Stimulated activated CD4-positive, alpha-beta T cell treated with anti-CD3 and anti-CD28 coated beads, TNF-alpha, amount 100 ng/mL, for 24 hours (primary cell): ENCODE measurements at places on chromosomes 16 and 17.

- DNase-seq, result no peak
These were observed 4.6 kb downstream of the EFTUD2 start for GRCh38 chr17:44894642-44895041.

- DNase-seq, result no peak
These were observed 2.6 kb downstream of the LRRC75A start for GRCh38 chr17:16489431-16489830.

DNA sequence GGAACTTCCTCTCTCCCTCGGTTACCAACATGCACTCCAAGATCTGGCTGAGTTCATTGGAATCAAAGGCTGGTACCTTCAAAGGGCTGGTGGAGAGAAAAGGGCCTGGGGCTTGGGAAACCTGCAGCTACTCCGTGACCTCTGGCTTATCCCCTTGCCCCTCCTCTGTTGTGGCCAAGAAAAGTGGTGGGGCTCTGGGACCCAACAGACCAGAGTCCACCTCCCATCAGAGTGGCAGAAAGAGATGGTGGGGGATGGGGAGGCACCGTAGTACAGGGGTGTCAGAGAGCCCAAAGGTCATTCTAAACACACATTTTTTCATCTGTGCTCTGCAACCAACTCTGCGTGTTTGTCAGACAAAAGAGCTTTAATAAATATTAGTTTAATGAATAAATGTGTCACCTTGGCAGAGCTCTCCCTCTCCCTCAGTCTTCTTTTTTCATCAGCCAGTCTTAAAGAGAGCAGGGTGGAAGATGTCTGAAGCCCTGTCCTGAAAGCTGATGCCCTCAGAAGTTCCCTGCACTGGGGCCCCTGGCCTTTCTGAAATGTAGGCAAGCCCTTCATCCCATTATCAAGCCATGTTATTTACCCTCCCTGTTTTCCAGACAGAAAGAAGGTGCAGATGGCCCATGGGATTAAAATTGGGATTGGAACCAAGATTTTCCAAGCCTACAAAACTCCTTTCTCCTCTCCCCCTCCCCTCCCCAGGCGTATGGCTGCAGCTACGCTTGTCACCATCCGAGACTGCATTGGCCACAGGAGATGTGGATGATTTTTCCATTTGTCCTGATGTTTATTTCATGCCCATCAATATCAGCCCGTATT lies 227.3 kb downstream of the CCDC182 start:
- DNase-seq, result no peak

GRCh38 chr17:63934183-63935112 lies 2.3 kb upstream of the CD79B start:
- DNase-seq, result no peak

DNA sequence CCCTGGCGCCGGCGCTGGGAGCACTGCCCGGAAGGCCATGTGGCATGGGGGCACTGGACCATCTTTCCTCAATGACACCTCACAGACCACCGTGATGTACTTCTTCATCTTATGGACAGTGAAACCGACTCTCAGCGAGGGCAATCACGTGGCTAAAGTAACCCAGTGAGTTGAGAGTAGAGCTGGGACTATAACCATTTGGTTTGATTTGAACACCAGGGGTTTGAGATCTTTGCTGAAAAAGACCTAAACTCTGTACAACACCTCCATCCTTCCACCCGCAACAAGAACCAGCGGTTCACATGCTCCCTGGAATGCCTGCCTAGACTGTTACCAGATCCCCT lies 3.3 kb downstream of the ITGA2B start:
- DNase-seq, result no peak

DNA sequence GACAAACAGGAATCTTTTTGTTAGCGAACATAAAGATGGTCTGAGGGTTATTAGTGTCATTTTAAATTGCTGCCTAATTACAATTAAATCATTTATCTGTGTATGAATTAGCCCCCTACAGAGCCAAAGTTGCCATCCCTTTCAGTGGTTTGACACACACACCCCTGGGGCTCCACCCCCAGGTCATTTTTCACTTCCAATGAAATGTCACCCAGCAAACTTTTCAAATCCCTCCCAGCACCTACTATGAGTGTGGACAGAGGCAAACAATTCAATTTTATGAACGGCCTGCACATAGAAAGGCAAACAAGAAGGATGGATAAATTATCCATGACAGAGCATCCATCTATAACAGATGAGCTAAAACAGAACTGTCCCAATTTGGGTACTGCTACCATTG lies 2.4 kb downstream of the MYH10 start:
- DNase-seq, result no peak

- no peak for DNase-seq
These were observed 927 bp upstream of the SULT1A2 start for GRCh38 chr16:28597692-28598261.

DNA sequence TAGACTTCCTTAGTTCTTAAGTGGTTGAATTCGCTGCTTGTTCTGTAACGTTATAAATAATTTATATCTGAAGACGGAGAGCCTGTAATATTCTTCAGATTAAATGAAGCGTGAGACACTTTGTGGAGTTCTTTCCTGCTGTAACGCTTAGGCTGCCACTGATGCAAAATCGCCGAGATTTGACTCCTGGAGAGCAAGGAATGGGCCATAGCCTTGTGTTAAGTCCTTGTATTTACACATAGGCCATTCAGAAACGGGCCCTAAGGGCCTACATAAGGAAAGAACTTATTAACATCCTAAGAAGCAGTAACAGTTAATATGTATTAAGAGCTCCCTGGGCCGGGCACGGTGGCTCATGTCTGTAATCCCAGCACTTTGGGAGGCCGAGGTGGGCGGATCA lies 936 bp downstream of the EMC6 start:
- DNase-seq, result no peak

DNA sequence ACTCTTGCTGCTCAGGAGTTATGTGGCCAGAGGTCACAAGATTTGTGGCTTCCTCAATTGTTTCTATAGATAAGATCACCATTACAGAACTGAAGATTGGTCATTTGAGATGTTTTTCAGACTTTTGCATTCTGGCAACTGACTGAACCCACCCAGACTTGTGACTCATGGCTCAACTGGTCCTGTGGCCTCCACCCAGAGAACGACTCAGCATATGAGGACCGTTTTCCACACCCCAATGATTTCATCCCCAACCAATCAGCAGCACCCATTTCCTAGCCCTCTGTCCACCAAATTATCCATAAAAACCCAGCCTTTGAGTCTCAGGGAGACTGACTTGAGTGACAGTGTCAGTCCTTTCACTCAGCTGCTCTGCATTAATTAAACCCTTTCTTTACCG lies 143.2 kb upstream of the ASIC2 start:
- no peak for DNase-seq

DNA sequence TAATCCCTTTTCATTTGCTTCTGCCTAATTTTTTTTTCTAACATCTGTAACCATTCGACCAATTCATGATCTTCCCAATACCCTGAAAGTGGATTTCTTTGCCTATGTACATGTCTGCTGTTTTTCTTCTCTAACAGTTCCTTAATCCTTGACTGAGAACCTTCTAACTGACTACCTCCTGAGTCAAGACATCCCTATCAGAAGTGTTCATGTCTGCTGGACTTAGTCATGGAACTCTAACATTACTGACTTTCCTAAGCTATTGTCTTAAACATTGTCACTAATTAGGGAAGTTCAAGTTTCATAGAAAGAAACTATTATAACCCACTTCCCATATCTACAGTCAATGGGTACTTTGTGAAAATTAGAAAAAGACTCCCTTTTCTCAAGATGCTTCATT lies 52.4 kb upstream of the IRX5 start:
- DNase-seq, result no peak

DNA sequence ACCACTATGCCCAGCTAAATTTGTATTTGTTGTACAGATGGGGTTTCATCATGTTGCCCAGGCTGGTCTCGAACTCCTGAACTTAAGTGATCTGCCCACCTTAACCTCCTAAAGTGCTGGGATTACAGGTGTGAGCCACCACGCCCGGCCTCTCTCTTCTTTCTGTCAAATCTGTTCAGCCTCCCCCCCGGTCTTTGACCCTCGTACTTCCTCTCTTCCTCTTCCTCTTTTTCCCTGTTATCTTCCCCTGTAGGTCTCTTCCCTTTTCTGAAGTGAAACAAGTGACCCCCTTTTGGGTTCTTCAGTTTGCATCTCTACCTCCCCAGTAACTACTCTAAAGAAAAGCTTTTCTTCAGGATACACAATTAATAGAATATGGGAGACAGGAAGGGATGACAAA lies 31.7 kb upstream of the DHX40 start:
- no peak for DNase-seq

DNA sequence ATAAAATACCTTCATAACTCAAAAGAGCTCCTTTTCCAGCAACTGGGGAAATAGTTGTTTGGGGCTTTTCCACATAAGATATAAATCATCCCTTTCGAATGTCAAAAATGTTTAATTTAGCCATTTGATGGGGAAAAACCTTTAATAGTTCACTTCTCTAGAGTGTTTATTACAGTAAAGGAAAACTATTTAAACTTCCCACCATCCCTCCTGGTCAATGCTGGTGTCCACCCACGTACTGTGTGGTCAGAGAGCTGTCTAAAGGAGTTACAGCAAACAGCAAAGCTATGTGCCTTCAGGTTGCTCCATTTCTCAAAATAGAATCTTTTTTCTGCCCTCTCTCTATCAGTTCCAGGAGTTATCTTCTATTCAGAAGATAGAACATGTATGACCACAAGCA lies 33.5 kb downstream of the KANSL1 start:
- no peak for DNase-seq

DNA sequence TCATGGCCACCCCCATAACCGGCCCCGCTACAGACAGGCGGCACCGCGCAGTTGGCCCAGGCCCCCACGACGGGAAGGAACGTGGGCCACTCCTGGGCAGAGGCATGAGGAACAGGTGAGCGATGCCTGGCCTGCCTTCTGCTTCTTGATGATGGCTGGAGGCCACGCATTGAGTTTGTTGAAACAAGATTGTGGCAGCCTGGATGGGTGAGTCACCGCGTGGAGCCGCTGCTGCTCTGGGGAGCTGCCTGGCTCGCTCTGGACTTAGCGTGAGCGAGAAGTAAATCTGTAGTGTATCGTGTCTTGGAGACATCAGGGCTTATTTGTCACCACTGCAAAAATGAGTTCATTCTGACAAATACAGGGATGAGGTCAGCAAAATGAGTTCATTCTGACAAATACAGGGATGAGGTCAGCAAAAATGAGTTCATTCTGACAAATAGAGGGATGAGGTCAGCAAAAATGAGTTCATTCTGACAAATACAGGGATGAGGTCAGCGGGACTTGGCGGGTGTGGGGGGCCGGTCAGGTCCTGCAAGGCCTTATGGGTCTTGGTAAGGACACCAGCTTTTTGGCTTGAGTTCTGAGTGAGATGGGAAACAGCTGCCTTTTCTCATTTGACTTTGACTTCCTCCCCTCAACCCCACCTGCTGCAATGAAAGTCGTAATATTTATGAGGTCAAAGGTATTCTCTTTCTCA lies 93.0 kb downstream of the SEC14L1 start:
- no peak for DNase-seq

DNA sequence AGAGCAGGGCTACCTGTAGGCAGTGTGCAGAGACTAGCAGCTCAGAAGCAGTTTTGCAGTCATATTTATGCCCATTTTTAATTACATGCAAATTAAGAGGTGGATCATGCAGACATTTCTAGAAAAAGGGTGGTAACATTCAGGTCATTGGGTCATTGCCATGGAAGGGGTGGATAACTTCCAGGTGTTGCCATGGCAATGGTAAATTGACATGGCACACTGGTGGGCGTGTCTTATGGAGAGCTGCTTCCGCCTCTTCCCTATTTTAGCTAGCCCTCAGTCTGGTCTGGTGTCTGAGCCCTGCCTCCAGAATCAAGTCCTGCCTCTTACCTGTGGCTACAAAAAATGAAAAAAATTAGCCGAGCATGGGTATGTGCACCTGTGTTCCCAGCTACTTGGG lies 2.8 kb upstream of the DNAI2 start:
- no peak for DNase-seq
